Uterine smooth muscle cell (primary cell): ENCODE measurements at places on chromosomes 11 and 22. TPM values are rescaled to one million over a fixed set of nuclear protein-coding genes. Genes with fewer than 3 reads are reported as not detected.

The PRCP gene
- 31.7 and 50.4 TPM in 2 replicates for total RNA-seq

The DGAT2 gene
- total RNA-seq = 1.3 and 2.1 TPM in 2 replicates

The ZNF202 gene
- total RNA-seq = 10.2 and 11.4 TPM in 2 replicates

The PTPRCAP gene
- 0.44 and 0.62 TPM in 2 replicates for total RNA-seq

The EI24 gene
- total RNA-seq = 89.2 and 106 TPM in 2 replicates

The CAT gene
- total RNA-seq = 64.2 and 99.2 TPM in 2 replicates

The TTC36 gene
- 0.22 and 0.87 TPM in 2 replicates for total RNA-seq

The GRIA4 gene
- total RNA-seq = 0.12 TPM in 1 of 2 replicates, not detected in the other

The FERMT3 gene
- 3.2 and 4.8 TPM in 2 replicates for total RNA-seq

The GRM5 gene
- total RNA-seq = under 0.01 and 0.11 TPM in 2 replicates

The VSIG10L2 gene
- total RNA-seq = 0.22 TPM in 1 of 2 replicates, not detected in the other

The MCHR1 gene
- total RNA-seq = 0.50 and 0.55 TPM in 2 replicates

The FJX1 gene
- total RNA-seq = 88.3 and 97.0 TPM in 2 replicates

The SEPTIN3 gene
- under 0.01 and 0.37 TPM in 2 replicates for total RNA-seq

The MRGPRE gene
- total RNA-seq = not detected in 2 replicates

The ARHGAP8 gene
- total RNA-seq = 0.11 and 0.25 TPM in 2 replicates

The RPL3 gene
- 2,760 and 3,323 TPM in 2 replicates for total RNA-seq

The APOA5 gene
- total RNA-seq = not detected in 2 replicates

The OR5A1 gene
- total RNA-seq = not detected in 2 replicates

The TRPM5 gene
- not detected in 2 replicates for total RNA-seq

The TNNI2 gene
- total RNA-seq = not detected in 2 replicates

The FUT4 gene
- 4.3 and 5.5 TPM in 2 replicates for total RNA-seq

The LRRC75B gene
- 6.5 and 10.1 TPM in 2 replicates for total RNA-seq

The KIF18A gene
- 9.0 and 40.0 TPM in 2 replicates for total RNA-seq

The MUC5AC gene
- total RNA-seq = under 0.01 TPM in 1 of 2 replicates, not detected in the other

The SYT8 gene
- total RNA-seq = not detected in 2 replicates

The OR51I1 gene
- 0.11 TPM in 1 of 2 replicates, not detected in the other for total RNA-seq

The OR5P2 gene
- total RNA-seq = not detected in 2 replicates

The EEF1G gene
- 1,010 and 1,304 TPM in 2 replicates for total RNA-seq

The C22orf15 gene
- 0.37 and 0.77 TPM in 2 replicates for total RNA-seq

The OR52I2 gene
- total RNA-seq = under 0.01 TPM in 1 of 2 replicates, not detected in the other

The OR52D1 gene
- total RNA-seq = not detected in 2 replicates

The UPK2 gene
- not detected in 2 replicates for total RNA-seq

The PHLDA2 gene
- total RNA-seq = 7.6 and 14.4 TPM in 2 replicates

The CTSW gene
- 0.12 TPM in 1 of 2 replicates, not detected in the other for total RNA-seq

The OR52E4 gene
- not detected in 2 replicates for total RNA-seq

The SPON1 gene
- under 0.01 and 0.12 TPM in 2 replicates for total RNA-seq

The ELFN2 gene
- 0.25 and 1.00 TPM in 2 replicates for total RNA-seq

The MS4A14 gene
- total RNA-seq = not detected in 2 replicates
